ENCODE measurements at places on chromosomes 6 and 20.

DNA sequence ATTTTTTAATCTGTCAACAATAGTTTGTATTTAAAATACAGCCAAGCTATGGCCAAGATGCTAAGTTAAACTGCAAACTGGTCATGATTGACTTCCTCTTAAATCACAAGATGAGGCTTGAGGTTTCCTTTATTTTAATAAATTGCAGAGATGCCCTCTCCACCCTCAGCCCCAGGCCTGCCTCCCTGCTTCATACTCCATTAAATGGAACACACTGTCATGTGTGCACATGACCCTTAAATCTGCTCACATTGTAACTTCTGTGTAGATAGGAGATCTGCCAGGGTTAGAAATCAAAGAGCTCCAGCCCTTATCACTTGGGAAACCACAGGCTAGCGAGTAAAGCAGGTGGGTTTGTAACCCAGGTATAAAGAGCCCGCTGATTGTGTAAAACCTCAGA, 20.8 kb downstream of the DUSP22 start:
- no peak for DNase-seq

DNA sequence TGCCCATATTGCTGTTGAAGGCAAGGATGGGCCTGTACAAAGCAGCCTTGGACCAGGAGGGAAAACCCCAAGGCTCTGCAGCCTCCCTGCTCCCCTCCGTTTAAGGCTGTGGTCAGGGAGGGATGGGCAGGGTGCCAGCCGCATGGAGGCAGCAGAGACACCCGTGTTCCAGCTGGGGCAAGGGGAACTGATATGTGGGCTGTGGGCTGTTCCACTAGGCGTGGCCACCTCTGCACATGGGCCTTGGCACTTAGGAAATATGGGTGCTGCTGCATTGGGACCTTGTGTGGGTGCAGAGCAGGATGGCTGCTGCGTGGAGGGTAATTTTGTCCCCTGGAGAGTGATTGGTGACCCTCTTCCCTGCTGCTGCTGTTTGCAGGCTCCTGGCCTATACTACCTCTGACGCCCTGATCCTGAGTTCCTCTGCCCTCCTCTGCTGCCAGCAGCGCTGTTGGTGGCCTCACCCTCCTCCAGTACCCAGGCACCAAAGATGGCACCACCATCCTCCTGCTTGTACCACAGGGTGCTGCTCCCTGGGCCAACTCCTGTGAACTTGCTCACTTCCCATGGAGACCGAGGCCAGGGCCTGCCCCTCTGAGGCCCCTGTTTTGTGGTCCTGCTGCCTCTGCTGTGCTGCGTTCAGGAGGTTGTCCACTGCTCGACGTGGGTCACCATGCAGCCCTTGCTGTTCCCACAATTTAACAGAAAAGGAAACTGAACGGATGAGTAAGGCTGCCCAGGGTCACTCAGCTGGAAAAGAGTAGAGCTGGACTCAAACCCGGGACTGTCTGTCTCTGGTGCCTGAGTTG, 35.3 kb downstream of the PANK2 start:
- no peak for DNase-seq

- no peak for DNase-seq
Measured at GRCh38 chr6:30002871-30003270, 58.2 kb upstream of the POLR1H start.

DNA sequence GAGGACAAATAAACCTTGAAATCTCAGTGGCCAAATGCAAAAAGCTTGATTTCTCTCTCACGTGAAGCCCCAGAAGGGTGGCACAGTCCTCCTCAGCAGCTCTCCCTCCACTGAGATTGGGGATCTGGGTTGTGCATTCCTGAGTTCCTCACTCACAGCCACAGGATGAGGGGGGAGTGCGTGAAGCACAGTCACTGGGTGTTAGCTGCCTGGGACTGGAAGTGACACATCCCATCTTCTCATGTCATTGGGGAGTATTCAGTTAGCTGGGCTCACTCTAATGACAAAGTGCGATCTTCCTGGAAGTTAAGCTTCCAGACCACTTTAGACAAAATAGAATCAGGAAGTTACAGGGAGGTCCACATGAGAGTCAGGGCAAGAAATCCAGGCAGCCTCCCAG, 192.2 kb upstream of the LRFN2 start:
- DNase-seq = no peak

GRCh38 chr6:119348096-119348747, 1.3 kb downstream of the MAN1A1 start:
- DNase-seq = no peak

GRCh38 chr6:26657256-26657655, 2.3 kb downstream of the ZNF322 start:
- DNase-seq = no peak

DNA sequence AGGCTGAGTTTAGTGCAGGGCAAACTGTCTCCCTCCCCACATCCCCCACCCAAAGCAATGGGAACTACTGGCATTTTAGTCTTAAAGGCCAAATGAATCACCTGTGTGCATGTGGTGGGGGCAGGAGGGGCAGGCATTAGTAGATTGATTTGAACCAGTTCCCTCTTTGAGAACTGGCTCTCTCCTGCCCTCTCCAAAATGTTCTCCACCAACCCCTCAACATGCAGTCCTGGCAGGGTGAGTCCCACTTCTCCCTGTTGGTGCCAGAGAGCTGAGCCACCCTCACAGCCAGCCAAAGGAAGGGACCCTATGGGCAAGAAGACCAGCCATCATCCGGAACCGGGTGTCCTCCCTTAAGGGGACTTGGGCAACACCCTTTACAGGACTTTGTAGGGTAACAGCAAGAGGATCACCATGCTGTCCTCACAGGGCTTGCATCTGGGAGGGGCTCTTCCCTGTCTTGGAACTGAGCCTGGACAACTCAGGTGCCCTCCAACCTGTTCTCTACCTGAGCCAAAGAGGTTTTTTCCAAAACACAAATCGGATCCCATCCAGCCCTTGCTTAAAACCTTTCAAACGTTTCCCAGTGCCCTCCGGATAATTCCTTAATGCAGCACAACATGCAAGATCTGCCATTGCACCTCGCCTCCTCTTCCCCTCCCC, 80.6 kb downstream of the MRPL14 start:
- no peak for DNase-seq

- no peak for DNase-seq
Measured at GRCh38 chr20:40309731-40310130, 379.3 kb downstream of the MAFB start.

All from NCI-H2081 treated with DMSO at 0.1 percent for 48 hours (cell line).